ENCODE measurements at places on chromosomes 1 and 21.

GRCh38 chr1:18868354-18868753, 8.9 kb upstream of the TAS1R2 start:
- no peak for DNase-seq

GRCh38 chr1:2540816-2541492, 10.9 kb upstream of the HES5 start:
- DNase-seq, result no peak

- DNase-seq, result no peak
These were observed 18.4 kb downstream of the MATN1 start for GRCh38 chr1:30704765-30705509.

GRCh38 chr21:15301736-15302135, 236.9 kb upstream of the NRIP1 start:
- no peak for DNase-seq

DNA sequence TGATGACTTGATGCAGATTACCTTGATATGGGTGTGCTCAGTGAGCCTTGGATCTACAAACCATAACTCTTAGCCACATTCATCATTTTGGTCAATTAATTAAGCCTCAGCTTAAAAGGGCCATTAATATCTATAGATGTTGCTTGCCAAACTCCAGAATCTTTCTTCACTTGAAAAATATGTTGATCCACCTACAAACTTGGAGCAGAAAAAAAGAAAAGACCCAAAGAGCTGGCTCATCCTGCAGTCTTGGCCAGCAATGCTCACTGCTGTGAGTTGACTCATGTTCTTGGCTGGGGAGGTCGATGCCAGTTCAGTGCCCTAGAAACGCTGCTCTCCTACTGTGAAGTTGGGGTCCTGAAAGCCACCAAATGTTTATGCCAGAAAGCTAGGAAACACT, 75.4 kb downstream of the DPT start:
- no peak for DNase-seq

GRCh38 chr1:226751214-226751613, 12.1 kb upstream of the ITPKB start:
- DNase-seq, result no peak

- no peak for DNase-seq
These were observed 148.7 kb downstream of the FCRL5 start for GRCh38 chr1:157403608-157404007.

GRCh38 chr1:153842006-153842471, 66.8 kb downstream of the SLC27A3 start:
- no peak for DNase-seq

- no peak for DNase-seq
These were observed 5.8 kb downstream of the CLEC20A start for GRCh38 chr1:178490967-178491366.

DNA sequence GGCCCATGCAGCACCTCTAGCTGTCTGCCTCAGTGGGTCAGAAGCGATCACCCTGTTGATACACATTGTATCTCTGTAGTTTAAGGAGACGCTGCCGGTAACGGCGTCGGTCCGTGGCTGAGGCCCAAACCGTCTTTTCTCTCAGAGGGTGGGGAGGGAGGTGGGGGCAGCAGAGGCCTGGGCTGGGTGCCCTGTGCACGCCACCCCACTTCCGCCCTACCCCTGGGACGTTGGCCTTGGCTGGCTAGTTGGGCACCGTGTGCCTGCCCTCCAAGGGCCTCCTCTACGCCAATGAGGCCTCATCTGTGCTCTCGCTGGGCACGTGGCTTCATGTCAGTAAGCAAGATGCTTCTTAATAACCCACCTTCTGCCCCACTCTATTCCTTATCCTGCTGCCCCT, 9.4 kb downstream of the ZC3H12A start:
- no peak for DNase-seq

GRCh38 chr1:239993366-239993765, 98.3 kb upstream of the FMN2 start:
- no peak for DNase-seq

GRCh38 chr1:206955476-206956451, 9.5 kb upstream of the PIGR start:
- no peak for DNase-seq

GRCh38 chr1:111222308-111223125, 5.0 kb upstream of the CHI3L2 start:
- peak; percentile 53 for DNase-seq

DNA sequence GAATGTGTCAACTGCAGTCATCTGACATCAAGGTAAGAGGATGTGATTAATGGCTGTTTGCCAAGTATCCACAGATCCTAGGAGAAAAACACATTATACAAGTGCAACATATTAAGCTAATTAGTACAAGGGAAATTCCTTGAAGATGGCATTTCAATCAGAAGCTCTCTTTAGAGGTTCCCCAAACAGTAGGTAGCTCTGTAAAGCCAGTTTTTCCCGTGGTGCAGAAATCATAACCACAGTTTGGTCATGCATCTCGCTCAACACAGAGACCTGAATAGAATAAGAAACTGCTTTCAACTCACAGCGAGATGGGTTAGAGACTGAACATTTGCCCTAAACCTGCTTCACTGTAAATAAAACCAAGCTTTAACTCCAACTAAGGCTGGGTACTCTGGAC, 230.5 kb upstream of the CAMK1G start:
- DNase-seq, result no peak

- no peak for DNase-seq
These were observed 37.4 kb upstream of the DIP2A start for GRCh38 chr21:46421191-46421750.

DNA sequence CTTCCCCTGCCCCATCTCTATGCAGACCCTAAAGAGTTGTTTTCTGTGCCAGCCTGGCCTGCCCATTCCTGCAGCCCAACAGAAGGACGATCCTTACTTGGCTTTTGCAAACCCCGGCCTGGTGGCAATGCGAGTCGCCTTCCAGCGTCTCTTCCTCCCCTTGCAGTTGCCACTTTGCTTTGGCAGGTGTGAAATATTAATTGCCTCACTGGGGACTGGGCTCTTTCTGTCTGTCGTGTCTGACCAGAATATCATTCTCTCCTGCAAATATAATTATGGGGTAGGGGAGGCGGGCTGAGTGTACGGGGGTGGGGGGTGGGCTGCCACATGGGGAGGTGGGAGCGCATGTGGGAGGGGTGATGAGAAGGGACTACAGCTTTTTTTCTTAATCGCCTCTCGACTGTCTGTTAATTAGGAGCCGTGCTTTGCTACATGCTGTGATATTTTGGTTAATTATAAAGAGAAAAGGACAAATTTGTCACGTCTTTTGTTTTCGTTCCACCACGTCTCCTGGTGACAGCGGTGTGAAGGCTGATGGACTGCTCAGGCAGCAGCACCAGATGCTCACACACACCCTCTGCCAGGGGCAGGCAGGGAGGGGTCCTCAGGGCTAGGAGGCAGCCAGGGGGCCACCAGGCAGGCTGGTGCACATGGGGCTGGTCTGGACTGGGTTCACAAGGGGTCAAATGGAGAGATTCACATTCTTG, 80.1 kb upstream of the CD34 start:
- no peak for DNase-seq

- DNase-seq, result no peak
These were observed 33.4 kb upstream of the COX20 start for GRCh38 chr1:244802041-244802440.

- no peak for DNase-seq
These were observed 5.3 kb upstream of the GSTM4 start for GRCh38 chr1:109650609-109651008.

DNA sequence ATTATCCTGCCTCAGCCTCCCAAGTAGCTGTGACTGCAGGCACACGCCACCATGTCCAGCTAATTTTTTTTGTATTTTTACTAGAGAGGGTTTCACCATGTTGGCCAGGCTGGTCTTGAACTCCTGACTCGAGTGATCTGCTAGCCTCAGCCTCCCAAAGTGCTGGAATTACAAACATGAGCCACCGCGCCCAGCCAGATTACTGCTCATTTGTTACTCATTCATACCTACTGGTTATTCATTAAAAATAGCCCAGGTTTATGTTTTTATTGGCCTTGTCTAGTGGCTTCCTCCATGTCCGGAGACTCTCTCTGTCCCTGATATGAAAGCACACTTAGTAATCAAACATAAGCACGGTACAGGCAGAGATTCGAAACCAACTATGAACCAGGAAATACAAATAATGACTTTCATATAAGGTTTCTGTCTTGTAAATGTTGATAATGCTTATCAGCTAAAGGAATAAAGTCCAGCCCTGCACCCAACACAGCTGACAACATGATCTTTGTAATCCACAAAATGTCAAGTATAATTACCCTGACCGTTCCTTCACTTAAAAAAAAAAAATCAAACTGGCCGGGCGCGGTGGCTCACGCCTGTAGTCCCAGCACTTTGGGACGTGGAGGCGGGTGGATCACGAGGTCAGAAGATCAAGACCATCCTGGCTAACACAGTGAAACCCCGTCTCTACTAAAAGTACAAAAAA, 50.4 kb upstream of the CXADR start:
- no peak for DNase-seq

DNA sequence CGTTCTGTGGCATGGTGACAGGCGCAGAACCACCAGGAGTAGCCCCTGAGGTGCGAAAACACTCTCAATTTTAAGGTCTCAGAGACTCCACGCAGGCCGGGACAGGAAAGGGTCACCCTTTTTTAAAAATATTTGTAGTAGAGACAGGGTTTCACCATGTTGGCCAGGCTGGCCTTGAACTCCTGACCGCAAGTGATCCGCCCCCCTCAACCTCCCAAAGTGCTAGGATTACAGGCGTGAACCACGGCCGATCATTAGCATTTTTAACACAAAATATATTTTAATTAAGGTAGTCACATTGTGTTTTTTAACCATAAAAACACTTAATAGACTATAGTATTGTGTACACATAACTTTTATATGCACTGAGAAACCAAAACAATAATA, 31.1 kb downstream of the ATP2B4 start:
- no peak for DNase-seq

GRCh38 chr1:9151328-9151860, 22.5 kb upstream of the GPR157 start:
- no peak for DNase-seq

DNA sequence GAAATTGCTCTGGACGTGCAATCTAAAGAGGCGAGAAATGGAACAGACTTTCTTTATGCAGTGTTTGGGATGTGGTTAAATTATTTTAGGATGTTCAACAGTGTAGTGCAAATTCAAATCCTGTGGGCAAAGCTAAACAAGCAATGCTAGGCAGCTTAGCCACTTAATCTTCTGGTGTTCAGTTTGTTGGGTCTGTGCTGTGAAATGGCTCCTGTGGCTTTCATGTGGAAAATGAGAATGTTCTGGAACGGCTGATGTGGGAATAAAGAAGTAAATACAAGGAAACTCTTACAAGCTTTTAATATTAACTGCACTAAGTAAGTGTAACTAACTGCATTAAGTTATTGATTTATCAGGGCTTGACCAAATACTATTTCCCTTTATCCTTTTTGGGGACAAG, 766.6 kb downstream of the ADGRL2 start:
- no peak for DNase-seq

DNA sequence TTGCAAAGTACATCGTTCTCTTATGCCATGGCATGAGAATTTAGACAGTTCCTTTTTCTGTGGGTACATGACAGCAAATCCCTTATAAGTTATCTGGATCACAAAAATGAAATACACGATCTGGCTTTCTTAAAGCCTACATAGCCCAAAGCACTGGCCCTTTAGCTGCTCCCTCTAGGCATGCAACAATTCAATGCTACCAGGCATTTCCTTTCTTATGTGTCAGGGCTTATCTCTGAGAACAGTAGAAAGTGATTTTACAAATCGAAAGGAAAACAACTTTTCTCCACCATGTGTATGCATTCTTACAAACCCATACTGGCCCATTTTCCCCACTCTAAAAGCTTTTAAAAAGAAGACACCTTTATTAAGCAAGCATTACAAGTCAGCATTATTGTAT, 139.7 kb downstream of the GRIK1 start:
- DNase-seq, result no peak

DNA sequence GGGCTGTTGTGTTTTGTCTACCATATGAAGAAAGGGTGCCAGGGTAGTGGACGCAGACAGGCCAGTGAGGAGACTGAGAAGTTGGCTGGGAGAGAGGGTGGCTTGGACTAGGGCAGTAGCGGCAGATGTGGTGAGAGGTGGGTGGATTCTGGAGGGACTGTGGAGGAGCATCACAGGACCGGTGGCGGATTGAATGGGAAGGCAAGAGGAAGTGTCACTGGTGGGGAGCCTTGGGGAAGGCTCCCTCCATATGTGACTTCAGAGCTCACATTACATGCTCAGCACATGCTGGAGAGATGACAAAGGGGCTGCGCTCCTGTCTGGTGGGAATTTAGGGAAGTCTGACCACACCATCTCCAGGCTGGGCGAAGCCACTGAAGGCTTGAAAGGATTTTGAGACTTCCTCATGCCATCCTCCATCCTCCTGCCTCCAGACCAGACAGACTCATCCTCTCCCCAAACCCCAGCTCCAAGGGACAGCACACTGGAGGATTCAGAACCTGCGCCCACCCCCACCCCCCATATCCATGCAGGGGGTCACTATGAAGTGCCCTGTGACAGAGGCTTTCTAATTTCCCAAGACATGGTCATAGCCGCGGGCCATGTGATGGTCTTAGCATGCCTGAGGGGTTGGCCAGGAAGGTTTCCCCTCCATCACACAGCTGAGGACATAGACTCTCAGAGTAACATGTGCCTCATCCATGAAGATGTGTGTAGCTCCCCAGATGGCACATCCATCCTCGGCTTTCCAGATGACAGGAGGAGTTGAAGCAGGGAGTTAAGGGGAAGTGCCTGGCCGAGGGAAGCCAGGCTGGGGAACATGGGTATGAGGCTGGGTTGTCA, 138.8 kb upstream of the WNT4 start:
- DNase-seq, result no peak

DNA sequence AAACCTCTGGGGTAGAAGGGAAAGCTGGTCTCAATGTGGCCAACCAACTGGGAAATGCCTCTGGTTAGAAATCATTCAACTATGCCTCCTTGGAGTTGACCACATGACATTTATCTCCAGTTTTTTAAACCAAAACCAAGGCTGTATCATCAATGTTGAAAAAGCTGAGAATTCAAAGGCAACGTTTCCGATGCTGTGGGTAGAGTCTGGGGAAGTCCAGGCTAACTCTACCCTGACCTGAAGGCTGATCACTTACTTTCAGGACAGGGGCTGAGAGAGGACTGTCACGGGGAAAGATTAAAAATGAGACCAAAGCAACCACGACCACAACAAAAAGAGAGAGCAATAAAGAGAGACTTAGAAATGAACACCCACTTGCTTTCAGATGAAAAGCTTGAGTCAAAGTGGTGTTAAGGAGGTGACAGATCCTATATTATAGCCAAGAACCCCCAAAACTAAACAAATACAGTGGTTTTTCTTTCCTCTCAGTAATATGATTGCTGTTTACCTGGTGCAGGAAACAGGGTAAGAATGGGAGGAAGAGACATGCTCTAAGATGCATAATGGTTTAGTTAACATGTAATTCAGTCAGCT, 90.8 kb upstream of the TNFSF4 start:
- no peak for DNase-seq

Data from HFFc6 (cell line).